ENCODE measurements at places on chromosomes 13 and 19.
A peak's percentile ranks its signal among the peaks of the same experiment; 100 is the strongest.

- DNase-seq: no peak
Observed at GRCh38 chr19:29603308-29603707, 2.8 kb upstream of the POP4 start.

DNA sequence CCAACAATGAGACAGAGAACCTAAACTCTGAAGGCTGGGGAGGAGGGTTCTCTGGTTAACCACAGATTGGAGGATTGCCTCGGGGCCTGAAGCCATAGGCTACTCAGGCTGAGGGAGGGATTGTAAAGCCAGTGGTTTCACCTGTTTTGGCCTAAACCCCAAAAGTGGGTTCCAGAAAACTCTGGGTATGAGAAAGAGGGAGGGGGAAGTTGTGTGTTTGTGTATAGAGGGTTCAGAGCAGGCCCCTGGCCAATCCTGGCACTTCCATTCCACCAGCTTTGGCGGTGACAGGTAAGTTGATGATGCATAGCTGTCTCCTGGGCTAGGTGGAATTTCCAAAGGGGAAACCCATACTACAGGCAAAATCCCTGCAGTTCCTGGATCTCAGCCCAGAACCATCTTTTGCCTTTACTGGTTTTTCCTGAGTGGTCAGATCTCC, 13.5 kb upstream of the CCDC97 start:
- DNase-seq: no peak

DNA sequence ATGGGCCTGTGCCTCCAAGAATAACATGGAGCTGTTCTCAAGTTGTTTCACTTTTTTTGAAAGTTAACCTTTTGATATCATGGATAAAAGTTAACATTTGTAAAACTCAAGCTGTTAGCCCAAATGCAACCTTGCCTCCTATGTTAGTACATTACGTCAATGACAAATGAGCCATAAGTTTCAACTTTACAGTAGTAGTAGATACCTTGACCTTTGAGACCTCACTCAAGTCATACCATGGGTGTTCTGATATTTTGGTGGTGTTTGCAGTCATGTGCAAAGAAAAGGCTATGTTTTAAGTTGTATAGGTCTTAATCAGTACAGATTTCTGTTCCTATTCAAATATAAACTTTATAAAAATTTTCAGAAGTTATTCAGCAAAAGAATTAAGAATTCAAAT, 539.2 kb downstream of the GPC6 start:
- DNase-seq: no peak

GRCh38 chr13:93963266-93964145, 516.0 kb downstream of the DCT start:
- peak; percentile 68 for DNase-seq

- peak; percentile 1 for DNase-seq
Observed at GRCh38 chr19:56116606-56117005, 4.5 kb downstream of the ZNF787 start.

GRCh38 chr13:40228990-40229389, 437.5 kb downstream of the FOXO1 start:
- DNase-seq: no peak

GRCh38 chr13:34361560-34361959, 543.6 kb downstream of the RFC3 start:
- DNase-seq: no peak

GRCh38 chr19:589693-590395, at the start of gene HCN2:
Gene HCN2, plus strand, starts transcription at chr19:589881. Its CDS starts 65 bp downstream, at chr19:589946.
- DNase-seq: no peak

- no peak for DNase-seq
Observed at GRCh38 chr13:112059457-112060281, 7.3 kb upstream of the SOX1 start.

Measured in NCI-H1694 treated with DMSO at 0.1 percent for 48 hours (cell line).